HL-60 (cell line): ENCODE measurements at places on chromosomes 16 and 17.
A peak's percentile ranks its signal among the peaks of the same experiment; 100 is the strongest.

- DNase-seq = peak; percentile 29
Measured at GRCh38 chr17:42886283-42887176, 14.1 kb upstream of the G6PC1 start.

DNA sequence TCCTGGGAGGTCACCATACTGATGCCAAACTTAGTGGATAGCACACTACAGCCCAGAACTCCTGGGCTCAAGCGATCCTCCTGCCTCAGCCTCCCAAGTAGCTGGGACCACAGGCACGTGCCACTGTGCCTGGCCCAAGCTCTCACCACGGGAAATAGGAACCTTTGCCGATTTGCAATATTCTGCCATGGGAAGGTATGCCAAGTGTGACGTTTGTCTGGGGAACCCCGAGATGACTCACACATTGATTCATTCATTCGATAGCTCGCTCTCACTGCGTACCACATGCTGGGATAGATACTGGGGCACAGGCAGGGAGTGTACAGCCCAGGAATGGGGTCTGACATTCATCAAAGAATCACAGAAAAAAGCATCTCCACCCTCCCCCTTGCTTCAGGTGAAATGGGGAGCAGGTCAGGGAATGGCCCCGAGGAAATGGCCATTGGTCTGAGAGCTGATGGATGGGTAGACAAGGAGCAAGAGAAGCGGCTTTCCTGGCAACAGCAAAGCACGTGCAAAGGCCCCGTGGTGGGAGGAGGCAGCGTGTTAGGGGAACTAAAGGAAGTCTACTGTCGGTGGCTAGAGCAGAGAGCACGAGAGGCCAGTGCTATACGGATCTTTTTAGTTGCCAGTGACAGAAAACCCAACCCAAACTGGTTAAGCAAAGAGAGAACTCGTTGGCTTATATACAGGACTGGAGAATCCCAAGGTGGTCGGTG, 44.1 kb downstream of the DNAH17 start:
- no peak for DNase-seq

GRCh38 chr17:2259769-2260536, 43.6 kb downstream of the SMG6 start:
- peak; percentile 11 for DNase-seq

DNA sequence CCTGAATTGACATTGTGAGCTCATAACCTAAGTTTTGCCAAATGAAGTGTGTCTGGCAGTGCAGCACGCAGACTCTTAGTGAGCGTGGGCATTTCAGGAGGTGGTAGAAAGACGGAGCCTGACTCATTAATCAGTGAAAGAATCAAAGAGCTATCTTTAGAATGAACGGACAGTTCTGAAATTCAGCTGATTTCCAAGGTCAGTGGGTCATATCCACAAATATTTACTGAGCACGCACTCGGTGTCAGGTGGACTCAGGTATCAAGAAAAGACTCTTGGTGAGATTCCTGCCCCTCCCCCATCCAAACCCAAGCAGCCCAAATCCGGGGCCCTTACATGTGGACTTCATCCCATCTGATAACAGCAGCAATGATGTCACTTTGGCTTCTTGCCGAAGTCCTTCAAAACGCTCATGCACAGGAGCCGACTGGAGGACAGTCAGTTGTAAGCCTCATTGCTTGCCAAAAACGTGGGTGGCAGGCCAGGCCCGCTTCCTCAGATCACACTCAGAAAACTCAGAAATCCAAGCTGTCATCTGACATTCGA, 185.8 kb downstream of the HS3ST3A1 start:
- DNase-seq = no peak

GRCh38 chr16:1575578-1575977, 36.3 kb downstream of the IFT140 start:
- DNase-seq = no peak

GRCh38 chr16:84563786-84564420, 54.0 kb downstream of the COTL1 start:
- no peak for DNase-seq

GRCh38 chr16:67537636-67538591, 9.3 kb downstream of the RIPOR1 start:
- DNase-seq = no peak

DNA sequence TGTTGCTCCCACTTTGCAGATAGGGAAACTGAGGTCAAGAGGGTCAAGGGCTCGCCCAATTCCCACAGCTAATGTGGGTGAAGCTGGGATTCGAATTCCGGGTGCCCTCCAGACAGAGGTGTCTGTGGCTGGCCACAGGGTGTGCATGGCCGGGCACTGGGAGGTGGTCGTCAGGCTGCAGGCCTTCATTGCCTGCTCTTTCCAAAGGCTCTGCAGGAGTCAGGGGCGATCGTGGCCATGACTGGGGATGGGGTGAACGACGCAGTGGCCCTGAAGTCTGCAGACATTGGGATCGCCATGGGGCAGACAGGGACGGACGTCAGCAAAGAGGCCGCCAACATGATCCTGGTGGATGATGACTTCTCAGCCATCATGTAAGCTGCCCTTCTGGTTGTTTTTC, 49.8 kb downstream of the MEAK7 start:
- DNase-seq = no peak

- DNase-seq = no peak
Measured at GRCh38 chr17:33901085-33901484, 354.0 kb upstream of the CCL2 start.

DNA sequence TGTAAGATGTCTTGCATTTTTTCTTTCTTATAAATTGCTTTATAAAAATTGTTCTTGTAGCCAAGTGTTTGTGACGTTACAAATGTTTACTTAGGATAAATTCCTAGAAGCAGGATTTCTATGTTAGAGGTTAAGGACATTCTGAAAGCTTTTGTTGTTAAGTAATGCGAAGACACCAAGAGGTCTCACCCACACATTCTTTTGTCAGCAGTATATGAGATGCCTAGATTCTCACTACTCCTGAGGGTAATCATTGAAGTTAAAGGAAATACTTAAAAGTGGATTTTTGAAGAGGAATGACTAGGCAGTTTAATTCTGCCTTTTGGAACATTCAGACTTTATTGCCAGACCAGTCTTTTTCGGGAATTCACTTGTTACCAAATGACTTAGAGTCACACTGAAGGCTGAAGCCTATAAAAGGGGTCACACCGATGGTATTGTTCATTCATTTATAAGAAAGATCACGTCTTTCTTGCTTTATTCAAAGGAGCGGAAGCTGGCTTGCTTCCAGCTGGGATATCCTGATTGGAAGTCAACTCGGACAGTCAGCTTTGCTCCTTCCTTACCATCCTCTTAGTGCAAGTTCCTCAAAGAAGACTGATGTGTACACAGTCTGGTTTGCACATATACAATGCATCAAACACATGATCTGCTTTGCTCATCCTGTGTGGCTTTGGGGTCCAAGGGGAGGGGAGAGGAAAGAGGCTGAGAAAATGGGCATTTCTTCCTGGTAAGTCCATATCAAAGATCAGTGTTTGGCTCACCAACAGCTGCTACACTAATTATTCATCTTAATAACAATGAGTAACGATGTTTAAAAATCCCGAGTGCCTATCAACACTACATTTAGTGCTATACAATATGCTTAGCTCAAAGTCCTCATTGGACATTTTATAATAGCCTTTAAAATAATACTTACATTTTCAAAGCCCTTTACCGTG, 160.0 kb downstream of the MAP2K6 start:
- no peak for DNase-seq

GRCh38 chr17:8057691-8058114, 18.8 kb downstream of the ALOX15B start:
- peak; percentile 76 for DNase-seq

DNA sequence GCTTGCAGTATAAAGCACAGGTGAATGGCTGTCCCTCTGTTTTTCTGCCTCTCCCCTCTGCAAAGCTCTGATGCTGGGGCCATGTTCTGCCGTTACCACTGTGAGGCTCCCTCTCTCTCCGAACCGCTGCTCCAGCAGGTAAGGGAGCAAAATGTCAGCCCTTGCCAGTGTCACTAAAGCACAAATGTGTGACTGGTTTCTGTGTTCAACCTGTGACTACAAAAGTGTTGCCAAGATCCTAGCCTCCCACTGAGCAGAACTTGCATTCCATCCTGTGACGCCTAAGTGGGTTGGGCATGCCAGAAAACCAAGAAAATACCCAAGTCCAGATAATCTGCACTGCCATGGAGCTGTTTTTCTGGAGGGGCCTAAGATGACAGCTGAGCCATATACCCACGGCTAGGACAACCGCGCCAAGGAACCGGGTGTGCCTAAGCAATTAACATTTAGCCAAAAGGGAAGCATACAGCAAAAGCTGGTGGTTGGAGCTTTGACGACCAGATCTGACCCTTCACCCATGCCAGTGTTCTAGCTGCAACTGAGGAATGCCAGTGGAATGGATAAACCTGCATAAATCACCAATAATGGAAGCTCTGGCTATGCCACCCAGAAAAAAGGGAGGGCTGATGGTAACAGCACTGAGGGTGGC, 35.0 kb downstream of the PSME3IP1 start:
- DNase-seq = no peak

GRCh38 chr16:54266363-54266955, 20.1 kb downstream of the IRX3 start:
- DNase-seq = peak; percentile 31

DNA sequence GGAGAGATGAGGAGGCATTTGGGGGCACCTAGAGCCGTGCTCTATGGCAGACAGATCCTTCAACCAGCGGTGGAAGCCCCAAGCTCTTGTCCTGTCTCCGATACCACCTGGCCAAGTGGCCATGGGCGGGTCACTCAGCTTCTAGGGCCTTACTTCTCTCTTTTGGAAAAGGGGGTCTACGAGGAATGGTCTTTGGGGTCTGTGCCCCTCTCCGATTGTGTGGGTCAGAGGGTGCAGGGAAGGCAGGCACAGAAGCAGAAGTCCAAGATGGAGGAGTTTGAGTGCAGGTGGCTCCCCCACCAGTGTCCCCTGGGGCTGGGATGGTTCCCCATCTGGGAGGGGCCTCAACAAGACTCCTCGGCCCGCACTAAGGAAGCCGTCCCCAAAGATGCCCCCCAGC, 116.7 kb downstream of the CCDC182 start:
- DNase-seq = no peak

GRCh38 chr17:32732296-32732642, 144.7 kb downstream of the MYO1D start:
- DNase-seq = no peak
